IPS DF 6.9 (cell line): ENCODE measurements at places on chromosomes 3 and 15.

DNA sequence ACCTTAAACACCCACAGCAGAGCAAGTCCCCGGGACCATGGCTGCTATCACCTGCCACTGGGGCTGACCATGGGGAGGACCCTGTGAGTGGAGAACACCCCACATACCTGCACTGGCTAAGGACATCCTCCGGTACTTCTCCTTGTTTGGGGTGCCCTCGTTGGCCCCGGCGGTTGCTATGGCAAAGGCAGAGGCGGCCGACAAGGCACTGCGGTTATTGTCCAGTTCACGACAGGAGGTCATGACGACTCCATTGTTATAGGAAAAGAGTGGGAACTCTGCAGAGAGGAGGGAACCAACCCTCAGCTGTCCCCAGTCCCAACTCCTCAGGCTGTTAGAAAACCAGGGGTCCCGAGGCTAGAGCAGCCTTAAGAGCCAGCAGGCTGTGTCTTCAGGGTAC lies 54.8 kb upstream of the CTSH start:
- no peaks in the 10 kb centered on the region for H3K36me3 ChIP-seq
- H3K27me3 ChIP-seq, result no peaks in the 10 kb centered on the region
- peaks cover 4% of the 10 kb centered on the region for H3K4me1 ChIP-seq
- DNase-seq, result no peak
- H3K27ac ChIP-seq, result no peak overlapping the region

DNA sequence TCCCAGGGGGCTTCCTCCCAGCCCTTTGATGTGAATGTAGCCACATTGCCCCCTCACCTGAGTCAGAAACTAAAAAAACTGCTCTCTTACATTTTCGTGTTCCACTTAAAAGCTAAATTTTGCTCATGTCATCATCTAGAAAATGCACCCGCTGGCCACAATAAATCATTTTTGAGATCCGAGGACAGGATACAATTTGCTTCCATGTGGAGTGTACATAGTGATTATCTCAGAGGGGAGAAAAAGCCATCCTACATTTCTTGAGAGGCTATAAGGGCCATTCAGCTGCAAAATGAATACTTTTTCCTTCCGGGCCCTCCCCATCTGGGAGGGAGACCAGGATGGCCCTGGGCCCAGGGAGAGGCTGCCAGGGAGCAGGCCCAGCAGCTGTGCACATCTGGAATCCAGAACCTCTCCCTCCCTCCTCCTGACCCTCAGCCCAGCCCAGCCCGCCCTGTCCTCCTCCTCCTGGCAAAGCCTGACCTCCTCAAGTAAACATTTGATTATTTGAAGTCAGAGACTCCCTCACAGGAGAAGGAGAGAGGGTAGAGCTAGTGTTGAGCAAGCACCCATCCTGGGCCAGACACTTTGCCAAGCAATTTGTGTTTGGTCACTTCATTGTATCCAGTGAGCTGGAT lies 59.1 kb downstream of the CORO2B start:
- no peak overlapping the region for H3K27ac ChIP-seq
- no peaks in the 10 kb centered on the region for H3K27me3 ChIP-seq
- no peak overlapping the region for H3K4me3 ChIP-seq
- no peaks in the 10 kb centered on the region for H3K36me3 ChIP-seq

GRCh38 chr15:91947683-91948608 lies 94.4 kb downstream of the SLCO3A1 start:
- H3K27ac ChIP-seq, result no peak overlapping the region
- peak; percentile 45 for DNase-seq
- H3K4me3 ChIP-seq, result no peak overlapping the region

- no peak overlapping the region for H3K27ac ChIP-seq
- peaks cover 6% of the 10 kb centered on the region; the same call in 1 of the 2 replicates for H3K4me1 ChIP-seq
- H3K4me3 ChIP-seq, result no peak overlapping the region
- H3K36me3 ChIP-seq, result no peaks in the 10 kb centered on the region
These were observed 364.7 kb downstream of the EPHB1 start for GRCh38 chr3:135159681-135160247.

- no peaks in the 10 kb centered on the region for H3K27me3 ChIP-seq
- no peak overlapping the region for H3K4me3 ChIP-seq
- no peak for DNase-seq
- H3K4me1 ChIP-seq, result peaks cover 1% of the 10 kb centered on the region; the same call in 1 of the 2 replicates
These were observed 192.3 kb downstream of the THRB start for GRCh38 chr3:24302396-24302795.
